Activated CD4-positive, alpha-beta T cell treated with anti-CD3 and anti-CD28 coated beads, Interleukin-2, amount 50 U/mL, for 24 hours (primary cell): ENCODE measurements at places on chromosomes 3 and 15.

- DNase-seq, result no peak
Measured at GRCh38 chr3:149142682-149143081, 13.2 kb downstream of the HPS3 start.

DNA sequence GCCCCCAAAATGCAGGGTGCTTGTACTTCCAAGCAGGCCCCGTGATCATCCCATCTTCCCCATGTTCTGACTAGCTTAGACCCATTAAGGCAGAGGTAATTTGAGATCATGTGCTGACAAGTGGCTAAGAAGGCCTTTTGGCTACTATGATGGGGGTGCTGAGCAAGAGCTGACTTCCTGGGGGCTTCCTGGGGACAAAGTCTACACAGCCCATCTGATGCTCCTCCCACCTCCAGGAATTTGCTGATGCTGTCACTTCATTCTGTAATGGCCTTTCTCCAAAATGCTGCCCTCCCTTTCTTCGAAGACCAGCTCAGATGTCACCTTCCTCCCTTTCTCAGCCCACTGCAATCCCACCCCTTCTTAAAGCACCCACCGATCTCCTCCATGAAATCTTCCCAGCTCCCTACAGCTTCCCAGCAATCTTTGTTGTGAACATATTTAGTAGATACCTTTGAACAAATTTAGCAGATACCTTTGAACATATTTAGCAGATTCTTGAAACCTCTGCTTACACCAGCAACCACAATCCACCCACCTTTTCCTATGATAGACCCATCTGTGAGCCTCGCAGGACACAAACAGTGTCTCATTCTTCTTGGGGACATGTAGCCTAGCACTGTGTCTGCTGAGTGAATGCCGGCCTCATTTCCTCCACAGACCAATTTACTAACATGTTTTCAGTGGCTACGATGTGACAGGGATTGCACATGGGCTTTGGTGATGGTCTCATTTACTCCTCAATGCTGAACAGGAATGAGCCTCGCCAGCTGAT lies 223.3 kb downstream of the EPHB1 start:
- DNase-seq, result no peak

DNA sequence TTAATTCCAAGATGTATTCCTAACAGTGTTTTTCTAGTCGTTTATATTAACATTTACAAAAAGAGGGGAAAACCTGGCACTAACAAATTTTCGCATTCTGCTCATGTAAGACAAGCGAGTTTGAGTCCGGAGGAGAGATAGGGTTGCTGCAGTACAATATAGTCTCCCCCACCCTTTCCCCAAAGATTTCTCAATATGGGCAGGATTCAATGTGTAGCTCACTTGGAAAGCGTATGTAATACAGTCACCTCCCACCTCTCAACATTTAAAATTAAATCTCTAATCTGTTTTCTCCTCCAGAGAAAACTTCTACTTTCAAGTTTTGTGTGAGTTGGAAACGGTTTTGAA lies 57.9 kb downstream of the CMSS1 start:
- DNase-seq, result no peak

GRCh38 chr3:18772699-18773305 lies 347.7 kb upstream of the SATB1 start:
- DNase-seq, result no peak

- DNase-seq, result no peak
Measured at GRCh38 chr3:11691767-11692531, 48.2 kb upstream of the VGLL4 start.

DNA sequence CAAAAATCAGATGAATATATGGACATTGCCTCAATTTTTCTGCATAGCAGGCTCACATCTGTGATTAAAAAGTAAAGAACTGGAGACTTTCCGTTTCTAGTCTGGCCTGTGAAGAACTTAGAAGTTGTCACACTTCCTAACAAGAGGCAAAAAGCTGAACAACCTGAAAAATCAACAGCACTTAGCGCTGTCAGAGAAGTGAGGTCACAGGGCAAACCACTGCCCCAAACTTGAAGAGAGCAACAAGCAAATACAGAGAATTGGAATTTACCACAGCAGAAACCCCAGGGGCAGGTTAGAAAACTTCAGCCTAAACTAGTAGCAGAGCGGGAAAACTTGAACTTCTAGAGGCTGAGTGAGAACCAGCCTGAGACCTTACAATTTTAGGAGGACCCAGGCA lies 38.9 kb downstream of the CCDC54 start:
- no peak for DNase-seq

GRCh38 chr15:85870216-85871014 lies 75.7 kb upstream of the KLHL25 start:
- DNase-seq, result no peak

- no peak for DNase-seq
Measured at GRCh38 chr3:115712871-115713270, 89.6 kb downstream of the GAP43 start.

DNA sequence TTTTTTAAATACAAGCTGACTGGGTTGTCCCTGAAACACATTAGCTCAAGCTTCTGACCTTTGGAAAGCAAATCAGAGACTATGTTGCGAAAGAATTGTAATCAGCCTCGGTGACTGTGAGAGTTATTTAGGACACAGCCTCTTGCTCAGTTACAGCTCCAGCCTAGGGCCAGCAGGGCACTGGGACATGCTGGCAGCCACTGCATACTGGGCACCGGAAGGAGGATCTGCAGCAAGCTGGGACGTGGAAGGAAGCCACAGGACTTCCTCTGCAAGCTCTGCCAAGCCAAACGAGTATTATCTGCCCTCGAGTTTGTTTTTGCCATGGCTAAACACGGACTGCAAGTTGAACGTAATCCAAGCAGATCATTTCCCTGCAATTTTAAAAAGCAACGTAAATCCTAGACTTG lies 24.4 kb upstream of the COPG1 start:
- no peak for DNase-seq

- DNase-seq, result no peak
Measured at GRCh38 chr15:70217226-70218160, 119.8 kb upstream of the TLE3 start.

DNA sequence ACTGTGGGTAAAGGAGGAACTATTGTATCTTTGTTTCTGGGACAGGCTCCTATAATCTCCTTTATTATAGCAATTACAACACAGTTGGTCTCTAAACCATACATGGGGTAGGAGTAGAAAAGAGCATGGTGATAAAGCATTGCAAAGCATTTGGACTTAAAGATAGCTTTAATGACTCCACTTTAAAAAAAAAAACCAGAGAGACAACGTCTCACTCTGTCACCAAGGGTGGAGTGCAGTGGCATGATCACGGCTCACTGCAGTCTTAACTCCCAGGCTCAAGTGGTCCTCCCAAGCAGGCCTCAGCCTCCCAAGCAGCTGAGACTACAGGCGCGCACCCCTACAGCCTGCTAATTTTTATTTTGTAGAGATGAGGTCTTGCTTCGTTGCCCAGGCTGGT lies 68.2 kb downstream of the DENND4A start:
- no peak for DNase-seq

DNA sequence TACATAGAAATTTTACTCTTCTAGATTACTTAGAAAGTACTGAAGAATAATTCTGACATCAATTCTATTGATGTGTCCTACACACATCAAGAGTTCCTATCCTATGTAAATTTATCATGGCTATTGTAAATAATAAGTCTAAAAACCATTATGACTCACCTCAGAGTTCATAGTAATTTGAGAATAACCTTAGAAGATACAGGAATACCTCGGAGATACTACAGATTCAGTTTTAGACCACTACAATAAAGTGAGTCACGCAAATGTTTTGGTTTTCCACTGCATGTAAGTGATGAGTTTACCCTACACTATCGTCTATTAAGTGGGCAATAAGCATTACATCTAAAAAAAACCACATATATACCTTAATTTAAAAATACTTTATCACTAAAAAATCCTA lies 74.8 kb downstream of the NR1I2 start:
- no peak for DNase-seq

- DNase-seq, result no peak
Measured at GRCh38 chr3:18189282-18190050, 235.7 kb downstream of the SATB1 start.

GRCh38 chr15:73950831-73951561 lies 24.7 kb downstream of the LOXL1 start:
- peak; percentile 44 for DNase-seq

GRCh38 chr3:64880916-64881315 lies 193.1 kb upstream of the ADAMTS9 start:
- no peak for DNase-seq

DNA sequence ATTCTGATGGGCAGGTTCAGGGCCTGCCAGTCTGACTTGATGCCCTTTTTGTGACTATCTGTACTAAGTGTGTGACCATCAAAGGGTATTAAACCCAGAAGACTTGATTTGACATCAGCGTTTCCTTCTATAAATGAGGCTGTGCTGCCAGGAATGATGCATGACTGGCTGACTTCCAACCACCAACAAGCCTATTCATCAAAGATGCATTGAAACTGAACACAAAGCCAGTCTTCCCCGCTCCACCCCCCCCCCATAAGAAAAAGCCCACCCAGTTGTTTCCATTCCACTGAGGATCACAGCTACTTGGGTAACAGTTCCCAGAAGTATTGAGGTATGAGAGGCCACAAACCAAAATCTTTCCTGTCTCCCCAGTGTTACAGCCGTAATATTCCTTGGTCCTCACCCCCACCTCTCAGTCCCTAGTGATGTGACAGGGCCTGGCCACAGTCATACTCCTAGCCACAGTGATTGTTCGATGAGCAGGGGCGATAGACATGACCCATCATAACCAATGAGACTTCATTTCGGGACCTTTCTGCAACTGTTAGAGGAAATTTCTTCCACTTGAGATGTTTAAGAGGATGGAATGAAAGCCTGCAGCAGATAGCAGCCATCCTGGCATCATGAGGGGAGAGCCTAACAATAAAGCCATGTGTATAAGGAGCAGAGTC lies 22.6 kb downstream of the SH3BP5 start:
- DNase-seq, result no peak

GRCh38 chr3:48064292-48064829 lies 48.1 kb upstream of the MAP4 start:
- no peak for DNase-seq

GRCh38 chr3:73365756-73366397 lies 258.9 kb downstream of the PDZRN3 start:
- no peak for DNase-seq

DNA sequence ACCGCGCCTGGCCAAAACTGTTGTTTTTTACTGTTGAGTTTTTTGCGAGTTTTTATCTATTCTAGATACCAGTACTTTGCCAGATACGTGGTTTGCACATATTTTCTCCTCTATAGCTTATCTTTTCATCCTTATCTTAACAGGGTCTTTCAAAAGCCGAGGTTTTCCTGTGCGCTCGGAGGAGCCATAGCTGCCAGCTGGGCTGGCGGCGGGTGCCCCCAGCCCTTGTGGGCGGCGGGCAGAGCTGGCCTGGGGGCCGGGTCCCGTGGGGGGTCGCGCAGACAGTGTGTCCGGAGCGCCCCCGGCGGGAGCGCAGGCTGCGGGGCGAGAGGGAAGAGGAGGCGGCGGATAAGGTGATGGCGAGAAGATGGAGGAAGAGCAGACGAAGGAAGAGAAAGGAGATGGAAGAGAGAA lies 11.1 kb upstream of the EIF4A2 start:
- no peak for DNase-seq

- no peak for DNase-seq
Measured at GRCh38 chr3:123281929-123282328, 80.2 kb downstream of the SEC22A start.

- DNase-seq, result no peak
Measured at GRCh38 chr15:56906766-56907165, 11.7 kb upstream of the TCF12 start.

GRCh38 chr3:49727154-49727923 lies 3.6 kb upstream of the GMPPB start:
- no peak for DNase-seq

- DNase-seq, result no peak
Measured at GRCh38 chr3:111861391-111861790, 2.3 kb downstream of the PHLDB2 start.

GRCh38 chr15:38316311-38316710 lies 63.7 kb downstream of the SPRED1 start:
- no peak for DNase-seq

DNA sequence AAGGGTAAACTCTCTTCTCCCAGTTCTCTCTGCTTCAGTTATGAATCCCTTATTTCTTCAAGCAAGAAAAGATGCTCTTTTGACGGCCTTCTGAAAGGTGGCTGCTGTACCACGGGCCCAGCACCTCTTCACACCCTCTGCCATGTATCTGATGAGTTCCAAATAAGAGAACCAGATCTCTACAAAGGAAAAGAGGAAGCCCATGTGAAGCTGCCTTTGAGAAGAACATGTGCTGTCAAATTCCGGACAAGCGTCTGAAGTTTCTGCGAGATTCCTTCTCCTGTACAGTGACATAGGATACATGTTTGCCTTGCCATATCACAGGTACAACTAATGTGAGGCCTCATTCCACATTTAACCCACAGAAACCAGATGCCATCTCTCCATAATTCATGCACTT lies 59.2 kb downstream of the SH3BP5 start:
- DNase-seq, result no peak

DNA sequence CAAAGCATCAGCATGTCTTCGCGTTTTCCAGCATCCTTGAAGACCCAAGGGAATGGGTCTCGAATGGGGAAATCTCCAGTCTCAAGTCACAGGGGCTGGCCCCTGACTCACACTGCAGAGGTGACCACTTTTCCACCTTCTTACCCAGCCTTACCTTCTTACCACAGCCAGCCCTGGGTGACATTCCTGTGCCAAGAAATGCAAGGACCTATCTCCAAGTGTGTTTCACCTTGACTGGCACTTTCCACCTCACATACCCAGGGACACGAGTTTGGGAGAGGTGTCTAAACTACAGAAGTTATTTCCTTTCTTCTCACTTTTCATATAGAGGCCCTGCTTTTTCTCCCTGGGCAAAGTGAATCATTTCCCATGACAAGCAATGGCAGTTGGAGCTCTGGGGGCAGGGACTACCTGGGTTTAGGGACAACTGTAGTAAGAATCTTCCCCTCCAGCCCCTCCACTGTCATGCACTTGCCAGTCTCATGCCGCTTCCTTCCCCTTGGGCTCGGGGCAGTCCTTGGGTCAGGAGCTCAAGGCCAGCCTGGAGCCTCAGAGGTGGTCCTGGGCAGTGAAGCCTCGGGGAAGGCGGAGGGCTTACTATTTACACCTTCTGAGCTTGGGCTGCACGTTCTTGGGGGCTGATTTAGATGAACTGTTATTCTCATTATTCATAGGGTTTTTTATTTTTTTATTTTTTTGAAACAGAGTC lies 16.8 kb downstream of the PAQR5 start:
- no peak for DNase-seq

DNA sequence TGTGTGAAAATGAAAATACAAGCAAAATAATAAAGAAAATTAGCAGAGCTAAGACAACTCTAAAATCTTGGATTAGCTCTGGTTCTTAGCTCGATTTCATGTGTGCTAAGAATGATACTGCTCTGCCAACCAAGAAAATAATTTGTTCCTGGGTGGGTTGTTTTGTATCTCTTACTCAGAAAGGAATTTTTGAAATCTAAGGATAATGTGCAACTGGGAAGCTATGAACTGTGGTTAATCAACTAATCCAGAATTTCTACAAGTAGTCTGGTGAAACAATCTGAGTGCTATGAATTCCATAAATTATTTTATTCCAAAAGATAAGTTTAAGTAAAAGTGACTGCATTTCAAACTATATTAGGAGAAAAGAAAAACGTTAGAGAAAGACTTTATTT lies 92.0 kb downstream of the TFDP2 start:
- DNase-seq, result no peak
